ENCODE measurements at places on chromosomes 5 and 9. TPM values are rescaled to one million over a fixed set of nuclear protein-coding genes. Genes with fewer than 3 reads are reported as not detected.

The SELENOP gene
- 6,524 TPM for total RNA-seq

The GADD45G gene
- 14.7 TPM for total RNA-seq

The NUTM2G gene
- 0.32 TPM for total RNA-seq

The LCNL1 gene
- total RNA-seq = 0.13 TPM

The C5orf46 gene
- not detected for total RNA-seq

The SNCAIP gene
- total RNA-seq = 19.1 TPM

The SRA1 gene
- 24.4 TPM for total RNA-seq

The ZDHHC11 gene
- total RNA-seq = 3.0 TPM

The LECT2 gene
- total RNA-seq = 25.0 TPM

The GABRA6 gene
- total RNA-seq = not detected

The GPR21 gene
- 0.50 TPM for total RNA-seq

The PTGES gene
- 26.4 TPM for total RNA-seq

The SH3PXD2B gene
- 28.5 TPM for total RNA-seq

GRCh38 chr9:93255494-93255867 is 71.5 kb downstream of the WNK2 start:
- H3K4me1 ChIP-seq = no peaks in the 10 kb centered on the region
- H3K27me3 ChIP-seq = no peaks in the 10 kb centered on the region
- H3K27ac ChIP-seq = no peak overlapping the region

DNA sequence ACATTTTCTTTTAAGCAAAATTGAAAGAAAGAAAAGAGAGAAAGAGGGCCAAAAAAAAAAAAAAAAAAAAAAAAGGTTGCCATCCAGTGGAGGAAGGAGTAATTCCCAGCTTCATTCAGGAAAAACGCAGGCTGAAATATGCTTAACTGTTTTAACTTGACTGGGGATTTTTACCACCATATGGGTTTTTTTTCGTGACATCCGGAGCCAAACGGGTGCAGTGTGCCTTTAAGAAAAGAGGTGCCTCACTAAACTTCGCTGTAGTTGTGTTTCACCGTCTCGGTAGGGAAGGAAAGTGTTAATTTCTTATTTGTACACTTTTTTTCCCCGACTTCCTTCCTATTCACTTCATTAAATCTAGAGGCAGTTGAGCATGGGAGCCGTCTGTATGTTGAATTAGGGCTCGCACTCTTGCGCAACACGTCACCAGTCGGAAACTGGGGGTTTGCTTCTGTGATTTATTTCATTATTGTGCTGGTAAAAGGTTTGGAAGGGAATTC is 143.0 kb downstream of the SMARCA2 start:
- H3K27ac ChIP-seq = peak overlapping the region; percentile 74
- peak; percentile 46 for DNase-seq
- H3K36me3 ChIP-seq = no peaks in the 10 kb centered on the region

DNA sequence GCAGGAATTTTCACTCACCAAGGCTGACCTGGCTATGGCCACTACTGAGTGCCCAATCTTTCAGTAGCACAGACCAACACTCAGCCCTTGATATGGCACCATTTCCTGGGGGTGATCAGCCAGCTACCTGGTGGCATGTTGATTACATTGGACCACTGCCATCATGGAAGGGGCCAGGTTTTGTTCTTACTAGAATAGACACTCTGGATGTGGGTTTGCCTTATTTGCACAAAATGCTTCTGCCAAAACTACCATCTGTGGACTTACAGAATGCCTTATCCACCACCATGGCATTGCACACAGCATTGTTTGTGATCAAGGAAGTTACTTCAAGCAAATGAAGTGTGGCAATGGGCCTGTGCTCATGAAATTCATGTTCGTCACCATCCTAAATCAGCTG is 69.7 kb upstream of the SH3GL2 start:
- H3K4me1 ChIP-seq = no peaks in the 10 kb centered on the region
- no peak overlapping the region for H3K4me3 ChIP-seq

DNA sequence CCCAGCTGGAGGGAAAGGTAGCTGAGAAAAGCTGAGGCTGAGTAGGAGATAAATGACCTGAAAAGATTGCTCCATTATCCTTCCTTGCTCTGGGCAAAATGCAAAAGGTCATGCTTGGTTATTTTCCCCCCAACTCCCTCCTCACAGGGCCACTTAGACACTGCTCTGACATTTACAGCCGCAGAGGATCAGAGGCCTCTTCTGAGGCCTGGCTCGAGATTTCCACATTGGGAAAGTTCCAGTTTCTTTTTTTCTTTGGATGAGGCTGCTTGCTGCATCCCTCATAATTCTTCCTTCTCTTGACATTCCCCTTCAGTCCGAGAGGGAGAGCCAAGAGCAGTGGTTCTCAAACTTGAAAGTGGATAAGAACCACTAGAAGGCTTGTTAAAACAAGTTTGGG is 60.1 kb upstream of the HSPA9 start:
- no peaks in the 10 kb centered on the region for H3K4me1 ChIP-seq
- peak; percentile 65 for DNase-seq
- no peak overlapping the region for H3K27ac ChIP-seq
- no peak overlapping the region for H3K4me3 ChIP-seq
- no peaks in the 10 kb centered on the region for H3K27me3 ChIP-seq
- H3K36me3 ChIP-seq = no peaks in the 10 kb centered on the region

DNA sequence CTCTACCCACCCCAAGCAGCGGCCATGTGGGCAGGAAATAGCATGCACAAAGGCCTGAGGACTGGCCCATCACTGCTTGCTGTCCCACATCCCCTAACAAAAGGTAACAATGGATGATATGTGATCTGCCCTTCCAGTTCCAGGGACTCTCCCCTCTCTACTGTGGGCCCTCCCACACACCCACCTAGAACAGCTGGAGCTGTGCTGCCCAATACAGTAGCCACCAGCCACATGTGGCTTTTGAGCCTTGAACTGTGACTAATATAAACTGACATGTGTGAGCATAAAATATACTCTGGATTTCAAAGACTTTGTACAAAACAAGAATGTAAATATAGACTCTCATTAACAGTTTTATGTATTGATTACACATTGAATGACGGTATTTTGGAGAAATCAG is 78.1 kb downstream of the C5orf15 start:
- peaks cover under 1% of the 10 kb centered on the region for H3K4me1 ChIP-seq
- no peak for DNase-seq
- H3K4me3 ChIP-seq = no peak overlapping the region
- H3K27ac ChIP-seq = no peak overlapping the region

DNA sequence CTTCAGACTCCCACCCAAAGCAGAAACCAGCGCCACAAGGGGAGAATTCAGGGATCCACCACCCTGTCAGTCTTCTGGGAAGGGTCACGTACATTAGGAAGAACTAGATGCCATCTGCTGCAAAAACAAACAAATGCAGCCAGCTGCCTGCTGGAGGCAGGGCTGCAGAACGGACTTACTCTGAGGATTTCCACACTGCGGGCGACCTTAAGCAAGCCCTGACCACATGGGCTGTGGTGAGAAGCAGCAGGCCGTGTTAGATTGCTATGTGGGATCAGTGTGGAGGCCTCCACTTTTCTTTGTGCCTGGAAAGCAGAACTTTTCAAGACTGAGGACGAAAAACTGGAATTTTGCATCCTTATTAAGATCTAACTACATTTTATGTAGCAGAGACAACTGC is 13.4 kb upstream of the LTC4S start:
- H3K27ac ChIP-seq = no peak overlapping the region
- H3K4me1 ChIP-seq = no peaks in the 10 kb centered on the region
- H3K36me3 ChIP-seq = no peaks in the 10 kb centered on the region
- H3K27me3 ChIP-seq = no peaks in the 10 kb centered on the region
- no peak for DNase-seq
- H3K4me3 ChIP-seq = no peak overlapping the region

- DNase-seq = peak; percentile 82
- H3K4me1 ChIP-seq = no peaks in the 10 kb centered on the region
- H3K27ac ChIP-seq = peak overlapping the region; percentile 19
- no peaks in the 10 kb centered on the region for H3K27me3 ChIP-seq
- H3K36me3 ChIP-seq = no peaks in the 10 kb centered on the region
- no peak overlapping the region for H3K4me3 ChIP-seq
These were observed 94.0 kb downstream of the ACTL7B start for GRCh38 chr9:108761655-108762347.

- H3K27me3 ChIP-seq = no peaks in the 10 kb centered on the region
- H3K4me3 ChIP-seq = no peak overlapping the region
These were observed 84.3 kb downstream of the SH3TC2 start for GRCh38 chr5:148978370-148979082.

DNA sequence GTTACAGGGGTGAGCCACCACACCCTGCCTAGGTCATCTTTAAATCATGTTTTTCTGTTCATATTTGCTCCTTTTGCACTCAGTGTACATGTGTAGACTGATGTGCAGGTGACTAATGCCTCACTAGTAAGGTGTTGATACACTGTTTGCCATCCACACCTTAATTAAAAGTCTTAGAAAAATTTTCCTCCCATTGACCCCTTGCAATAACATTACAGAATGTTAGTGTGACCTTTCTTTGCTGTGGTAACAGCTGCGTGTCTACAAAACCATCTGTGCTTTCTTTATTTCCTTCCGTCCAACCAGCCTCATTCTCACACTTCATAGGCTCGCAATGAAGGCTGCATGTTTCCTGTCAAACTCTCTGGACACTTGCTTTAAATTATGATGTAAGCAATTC is 6.6 kb upstream of the CEMIP2 start:
- DNase-seq = no peak
- no peak overlapping the region for H3K4me3 ChIP-seq
- H3K4me1 ChIP-seq = peaks cover 1% of the 10 kb centered on the region

DNA sequence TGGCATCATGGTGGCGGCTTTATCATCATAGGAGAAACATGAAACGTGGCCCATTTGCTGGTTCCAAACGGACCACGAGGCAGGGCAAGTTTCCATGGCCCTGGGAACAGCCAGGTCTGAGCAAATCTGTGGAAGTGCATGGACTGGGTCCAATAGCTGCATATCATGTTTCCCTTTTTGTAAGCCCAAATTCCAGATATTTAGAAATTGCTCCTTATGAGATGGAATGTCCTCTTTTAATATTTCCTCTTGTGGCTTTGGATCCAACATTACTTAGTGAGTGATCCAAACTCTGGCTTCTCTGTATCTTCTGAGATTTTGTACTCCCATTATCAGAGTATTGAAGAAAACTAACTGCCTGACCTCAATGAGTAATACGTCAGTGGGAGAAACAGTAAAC is 79.8 kb upstream of the FBXL7 start:
- no peak overlapping the region for H3K27ac ChIP-seq
- no peaks in the 10 kb centered on the region for H3K4me1 ChIP-seq
- H3K4me3 ChIP-seq = no peak overlapping the region
- DNase-seq = no peak
- H3K27me3 ChIP-seq = no peaks in the 10 kb centered on the region

DNA sequence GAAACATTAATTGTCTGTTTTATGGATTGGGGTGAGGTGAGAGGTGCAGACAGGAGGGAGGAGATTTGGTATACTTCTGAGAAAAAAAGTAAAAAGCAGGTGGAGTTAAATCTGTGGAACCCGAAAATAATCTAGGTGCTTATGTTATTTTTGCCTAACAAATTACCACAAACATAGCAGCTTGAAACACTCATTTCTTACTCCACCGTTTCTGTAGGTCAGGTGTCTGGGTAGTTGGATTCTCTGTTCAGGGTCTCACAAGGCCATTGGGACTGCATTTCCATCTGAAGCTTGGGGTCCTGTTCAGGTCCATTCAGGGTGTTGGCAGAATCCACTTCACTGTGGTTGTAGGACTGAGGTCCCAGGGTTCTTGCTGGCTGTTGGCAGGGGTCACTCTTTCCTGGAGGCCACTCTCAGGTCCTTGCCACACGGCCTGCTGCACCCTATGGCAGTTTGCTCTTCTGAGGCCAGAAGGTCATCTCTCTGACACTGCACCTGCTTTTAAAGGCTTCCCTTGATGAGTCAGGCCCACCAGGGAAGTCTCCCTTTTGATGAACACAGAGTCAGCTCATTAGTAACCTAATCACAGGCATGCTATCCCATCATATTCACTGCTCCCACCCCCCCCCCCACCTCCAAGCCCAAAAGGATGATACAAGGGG is 82.2 kb downstream of the TRIO start:
- no peak overlapping the region for H3K4me3 ChIP-seq
- no peak for DNase-seq
- H3K36me3 ChIP-seq = no peaks in the 10 kb centered on the region
- H3K27me3 ChIP-seq = no peaks in the 10 kb centered on the region
- peaks cover 4% of the 10 kb centered on the region for H3K4me1 ChIP-seq

DNA sequence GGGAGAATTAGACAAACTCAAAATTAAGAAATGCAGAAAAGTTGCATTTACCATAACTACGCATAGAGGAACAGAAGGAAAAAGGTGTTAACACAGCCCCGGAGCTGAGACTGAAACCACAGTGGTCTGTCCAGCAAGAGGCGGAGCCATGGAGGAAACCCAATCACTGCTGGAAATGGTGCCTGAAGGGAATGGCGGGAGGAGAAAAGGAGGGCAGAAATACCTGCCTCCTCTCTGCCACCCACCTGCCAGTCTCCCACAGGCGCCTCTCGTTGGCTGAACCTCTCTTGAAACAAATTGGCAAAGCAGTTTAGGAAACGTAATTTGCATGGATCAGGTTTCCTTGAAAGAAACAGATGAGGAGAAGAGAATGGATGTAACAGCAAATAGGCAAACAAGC is 9.7 kb upstream of the PRKACG start:
- H3K27ac ChIP-seq = no peak overlapping the region
- H3K4me3 ChIP-seq = no peak overlapping the region
- no peak for DNase-seq
- no peaks in the 10 kb centered on the region for H3K36me3 ChIP-seq

DNA sequence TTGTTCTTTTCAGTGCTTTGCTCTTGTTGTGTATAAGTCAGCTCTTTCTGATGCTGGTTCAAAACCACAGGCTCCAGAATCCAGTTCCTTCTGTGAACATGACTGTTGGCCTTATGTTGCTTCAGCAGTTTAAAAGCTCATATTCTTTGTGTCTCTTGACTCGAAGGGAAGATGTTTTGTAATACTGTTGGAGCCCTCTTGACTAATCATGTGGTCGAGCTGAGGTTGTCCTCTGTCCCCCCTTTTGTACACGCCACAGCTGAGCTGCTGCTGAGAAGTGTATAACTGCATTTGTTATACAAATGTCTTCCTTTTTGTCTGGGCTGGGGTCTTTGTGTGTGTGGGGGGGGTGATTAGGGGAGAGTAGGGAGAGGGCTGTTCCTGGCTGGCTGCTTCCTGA is 35.8 kb downstream of the SLC36A1 start:
- H3K27ac ChIP-seq = no peak overlapping the region
- H3K27me3 ChIP-seq = no peaks in the 10 kb centered on the region
- no peaks in the 10 kb centered on the region for H3K4me1 ChIP-seq
- H3K36me3 ChIP-seq = no peaks in the 10 kb centered on the region

- H3K36me3 ChIP-seq = no peaks in the 10 kb centered on the region
- peaks cover 17% of the 10 kb centered on the region for H3K4me1 ChIP-seq
- no peaks in the 10 kb centered on the region for H3K27me3 ChIP-seq
These were observed 215.5 kb downstream of the GADD45G start for GRCh38 chr9:89820337-89820736.

GRCh38 chr5:16135003-16135402 is 44.6 kb downstream of the MARCHF11 start:
- H3K36me3 ChIP-seq = no peaks in the 10 kb centered on the region
- no peaks in the 10 kb centered on the region for H3K27me3 ChIP-seq
- no peak for DNase-seq
- H3K4me3 ChIP-seq = no peak overlapping the region
- no peaks in the 10 kb centered on the region for H3K4me1 ChIP-seq

Data from hepatocyte (in vitro differentiated cells).